ENCODE measurements at places on chromosomes 5 and 9.

DNA sequence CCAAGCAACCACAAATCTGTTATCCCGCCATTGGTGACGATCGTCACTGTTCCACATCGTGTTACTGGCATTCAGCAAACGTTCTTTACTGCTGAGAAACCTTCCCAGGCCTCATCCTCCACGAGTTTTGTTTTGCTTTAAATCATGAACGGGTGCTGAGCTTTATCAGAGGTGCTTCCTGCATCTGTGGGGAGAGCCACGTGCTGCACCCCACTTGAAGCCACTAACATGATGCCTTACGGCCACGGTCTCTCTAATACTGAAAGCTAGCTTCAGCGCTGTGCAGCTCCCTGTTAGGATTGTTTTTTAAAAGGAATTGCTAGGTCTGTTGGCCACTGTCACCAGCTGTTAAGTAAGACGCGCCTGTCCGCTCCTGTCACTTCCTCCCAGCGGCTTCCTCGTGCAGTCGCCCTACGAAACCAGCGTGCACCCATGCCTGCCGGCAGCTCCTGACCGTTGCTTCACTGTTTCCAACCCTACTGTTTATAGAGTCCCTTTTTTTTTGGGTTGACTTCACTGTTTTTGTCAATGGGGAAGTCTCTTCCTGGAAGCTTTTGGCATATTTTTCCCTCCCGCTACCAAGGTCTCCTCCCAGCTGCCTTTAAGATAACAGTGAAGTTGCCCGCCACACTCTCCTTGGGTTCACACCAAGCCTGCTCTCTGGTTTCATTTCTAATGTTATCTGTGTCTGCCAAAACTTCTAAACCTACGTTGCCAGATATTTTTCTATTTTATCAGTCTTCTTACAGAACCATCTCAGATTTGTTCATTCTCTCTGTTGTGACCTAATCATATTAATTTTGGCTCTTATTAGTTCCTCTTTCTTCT, 20.3 kb downstream of the LPCAT1 start:
- DNase-seq = no peak

GRCh38 chr9:129435988-129436717, 184.7 kb downstream of the C9orf50 start:
- DNase-seq = no peak

DNA sequence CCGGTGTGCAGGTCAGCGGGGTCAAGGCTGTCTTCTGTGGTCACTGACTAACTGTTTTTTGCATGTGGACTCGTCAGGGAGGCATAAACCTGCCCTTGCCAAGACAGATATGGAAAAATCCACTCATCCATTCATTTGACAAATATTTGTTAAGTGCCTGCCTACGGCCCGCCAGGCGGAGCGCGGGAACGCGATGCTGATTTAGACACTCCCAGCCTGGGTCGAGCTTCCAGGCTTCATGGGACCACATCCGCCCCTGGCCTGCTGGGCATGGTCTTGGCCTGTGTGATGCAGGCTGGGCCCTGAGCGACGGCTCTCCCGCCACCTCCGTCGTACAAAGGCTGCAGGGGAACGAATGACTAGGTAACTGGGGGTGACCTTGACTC, 18.1 kb downstream of the MYMK start:
- DNase-seq = peak; percentile 50

- DNase-seq = peak; percentile 38
Measured at GRCh38 chr5:34655354-34655991, 655 bp upstream of the RAI14 start.

GRCh38 chr5:134714120-134714519, 24.2 kb upstream of the CAMLG start:
- DNase-seq = no peak

- DNase-seq = no peak
Measured at GRCh38 chr9:120344230-120344629, 235.7 kb downstream of the CDK5RAP2 start.

DNA sequence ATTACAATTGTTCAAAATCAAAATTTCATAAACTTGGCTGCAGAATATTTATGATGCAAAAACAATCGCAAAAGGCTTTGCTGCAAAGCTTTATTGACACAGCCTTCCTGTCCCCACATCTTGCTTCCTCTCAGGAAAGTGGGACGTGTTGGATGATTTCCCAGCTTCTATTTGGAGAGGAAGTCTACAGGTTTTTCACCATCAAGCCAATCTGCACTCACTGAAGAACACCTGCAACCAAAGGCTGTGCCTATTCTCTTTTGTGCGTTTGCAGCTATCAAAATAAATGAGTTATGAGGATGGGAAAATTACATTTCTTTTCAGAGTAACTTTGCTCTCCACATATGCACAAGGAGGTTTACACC, 214.4 kb downstream of the PLK2 start:
- no peak for DNase-seq

- DNase-seq = no peak
Measured at GRCh38 chr5:7980881-7981280, 111.9 kb downstream of the MTRR start.

GRCh38 chr5:10248378-10249260, 1.1 kb downstream of the ATPSCKMT start:
- DNase-seq = no peak

Measured in SK-N-SH (cell line).